ENCODE measurements at places on chromosomes 11 and 22.

- H3K27me3 ChIP-seq: no peaks in the 10 kb centered on the region
- DNase-seq: no peak
- no peaks in the 10 kb centered on the region for H3K4me1 ChIP-seq
- no peak overlapping the region for H3K4me3 ChIP-seq
- H3K36me3 ChIP-seq: no peaks in the 10 kb centered on the region
Measured at GRCh38 chr22:48445113-48445827, 1382.4 kb downstream of the BRD1 start.

GRCh38 chr11:95788921-95789505, 569 bp downstream of the FAM76B start:
- H3K27ac ChIP-seq: peak overlapping the region; percentile 87
- H3K27me3 ChIP-seq: no peaks in the 10 kb centered on the region
- peaks cover 16% of the 10 kb centered on the region for H3K36me3 ChIP-seq
- peak; percentile 42 for DNase-seq
- H3K4me1 ChIP-seq: peaks cover 33% of the 10 kb centered on the region

DNA sequence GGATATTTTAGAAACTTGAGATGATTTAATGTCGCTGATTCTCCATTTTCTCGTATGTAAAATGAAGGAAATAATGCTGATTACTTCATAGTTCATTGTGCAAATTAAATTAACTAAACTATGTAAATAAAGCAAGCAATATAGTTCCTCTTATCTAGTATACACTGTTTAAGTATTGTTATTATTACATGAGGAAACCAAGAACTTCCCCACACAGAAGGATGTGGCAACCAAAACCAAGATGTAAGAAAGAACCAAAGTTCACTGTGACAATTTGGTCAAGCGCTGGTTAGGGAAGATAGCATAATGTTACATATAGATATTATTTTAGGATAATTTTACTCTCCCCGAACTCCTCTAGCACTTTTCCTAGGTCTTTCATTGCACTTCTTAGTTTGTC, 103.2 kb downstream of the XKR3 start:
- no peaks in the 10 kb centered on the region for H3K27me3 ChIP-seq
- H3K27ac ChIP-seq: no peak overlapping the region
- H3K36me3 ChIP-seq: no peaks in the 10 kb centered on the region
- no peak for DNase-seq

GRCh38 chr11:34721646-34722045, 100.8 kb downstream of the EHF start:
- DNase-seq: peak; percentile 2
- H3K4me3 ChIP-seq: no peak overlapping the region
- peaks cover 4% of the 10 kb centered on the region for H3K4me1 ChIP-seq

DNA sequence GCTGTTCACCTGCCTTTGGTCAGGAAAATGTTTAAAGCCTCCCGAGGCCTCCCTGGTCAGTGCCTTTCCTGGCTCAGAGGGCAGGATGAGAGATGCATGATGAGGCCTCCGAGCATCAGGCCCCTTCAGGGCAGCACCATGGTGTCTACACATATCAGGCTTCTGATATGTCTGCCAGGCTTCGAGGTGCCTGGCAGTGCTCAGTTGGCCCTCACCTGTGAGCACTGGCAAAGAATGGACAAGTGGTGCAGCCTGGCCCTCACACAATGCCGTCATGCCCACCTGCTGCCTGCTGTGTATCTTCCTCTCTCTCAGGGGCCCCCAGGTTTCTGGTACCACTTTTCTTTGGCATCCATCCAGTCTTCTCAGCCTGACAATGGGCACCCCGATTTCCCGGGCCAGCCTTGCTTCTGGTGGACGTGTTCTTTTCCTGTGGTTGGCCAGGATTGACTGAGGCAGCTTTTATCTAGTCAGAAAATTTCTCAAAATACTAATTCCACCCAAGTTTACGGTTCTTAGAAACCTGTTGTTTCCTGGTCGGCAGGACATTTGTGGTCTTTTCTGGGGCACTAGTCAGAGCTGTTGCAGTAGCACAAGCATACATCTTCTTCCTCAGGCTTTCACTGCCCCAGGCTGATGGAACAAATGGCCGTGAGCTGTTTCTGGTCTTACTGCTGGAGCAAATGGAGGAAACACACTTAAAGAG, 76.8 kb upstream of the SUSD2 start:
- H3K36me3 ChIP-seq: no peaks in the 10 kb centered on the region
- H3K4me1 ChIP-seq: no peaks in the 10 kb centered on the region
- H3K27me3 ChIP-seq: no peaks in the 10 kb centered on the region
- H3K4me3 ChIP-seq: no peak overlapping the region

DNA sequence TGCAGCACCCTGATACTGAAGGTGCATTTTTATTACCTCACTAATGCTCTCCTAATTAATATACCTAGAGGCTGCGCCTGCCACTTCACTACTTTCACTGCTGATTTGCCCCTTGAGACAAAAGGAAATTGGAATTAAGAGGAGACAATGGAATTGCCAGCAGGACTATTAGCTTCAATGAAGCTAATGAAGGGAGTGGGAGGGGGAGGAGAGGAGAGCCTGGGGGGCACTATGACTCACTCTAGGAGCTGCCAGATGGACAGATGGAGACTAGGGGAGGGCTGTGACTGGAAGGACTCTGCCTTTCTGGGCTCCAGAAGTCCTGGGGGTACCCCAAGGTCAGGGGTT, 102.8 kb upstream of the DRD2 start:
- H3K27me3 ChIP-seq: no peaks in the 10 kb centered on the region
- no peak for DNase-seq
- H3K27ac ChIP-seq: no peak overlapping the region
- H3K4me1 ChIP-seq: no peaks in the 10 kb centered on the region
- no peaks in the 10 kb centered on the region for H3K36me3 ChIP-seq

Measured in PC-3 (cell line).